Neural progenitor cell (in vitro differentiated cells): ENCODE measurements at places on chromosomes 2 and 18. TPM values are rescaled to one million over a fixed set of nuclear protein-coding genes. Genes with fewer than 3 reads are reported as not detected.

- no peaks in the 10 kb centered on the region for H3K27me3 ChIP-seq
- peaks cover 5% of the 10 kb centered on the region for H3K4me1 ChIP-seq
- no peak for DNase-seq
- H3K4me3 ChIP-seq = no peak overlapping the region
- H3K27ac ChIP-seq = no peak overlapping the region
These were observed 99.3 kb upstream of the SLC38A11 start for GRCh38 chr2:165054652-165055051.

GRCh38 chr18:55907453-55908175 lies 319.6 kb upstream of the TCF4 start:
- H3K27me3 ChIP-seq = no peaks in the 10 kb centered on the region
- DNase-seq = no peak
- H3K4me1 ChIP-seq = peaks cover 29% of the 10 kb centered on the region
- no peaks in the 10 kb centered on the region for H3K36me3 ChIP-seq

DNA sequence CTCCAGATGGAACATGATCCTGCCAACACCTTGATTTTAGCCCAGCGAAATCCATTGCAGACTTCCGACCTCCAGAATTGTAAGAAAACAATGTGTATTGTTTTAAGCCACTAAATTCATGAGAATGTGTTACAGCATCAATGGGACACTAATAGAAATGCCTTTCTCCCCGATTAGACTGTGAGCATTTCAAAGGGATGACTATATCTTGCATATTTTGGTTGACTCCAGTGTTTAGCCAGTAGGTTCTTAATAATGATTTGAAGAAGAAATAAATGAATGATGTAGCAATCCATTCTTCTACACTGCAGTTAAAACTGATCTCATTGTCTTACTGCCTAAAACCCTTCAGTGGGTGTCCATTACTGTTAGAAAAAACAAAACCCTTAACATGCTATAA lies 67.4 kb upstream of the ACVR1C start:
- no peak overlapping the region for H3K27ac ChIP-seq
- no peak overlapping the region for H3K4me3 ChIP-seq
- DNase-seq = no peak
- H3K4me1 ChIP-seq = no peaks in the 10 kb centered on the region

DNA sequence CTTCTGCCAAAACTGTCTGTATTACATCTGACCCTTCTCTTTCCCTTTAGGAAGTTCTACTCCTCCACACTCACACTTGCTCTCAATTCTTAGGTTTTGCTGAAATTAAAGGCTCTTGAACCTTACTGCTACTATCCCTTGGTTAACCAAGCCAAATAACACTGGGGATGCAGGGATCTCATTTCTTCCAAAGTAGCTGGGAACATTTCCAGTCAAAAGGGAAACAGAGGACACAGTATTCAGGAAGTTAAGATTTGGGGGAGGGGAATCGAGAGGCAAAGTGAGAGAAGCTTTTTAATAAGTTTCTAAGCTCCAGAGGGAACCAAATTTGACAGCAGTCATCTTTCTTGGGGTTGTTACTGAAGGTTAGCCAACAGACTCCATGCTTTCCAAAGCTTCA lies 6.2 kb downstream of the SEPTIN2 start:
- no peaks in the 10 kb centered on the region for H3K27me3 ChIP-seq
- peaks cover 19% of the 10 kb centered on the region for H3K36me3 ChIP-seq
- DNase-seq = no peak
- H3K27ac ChIP-seq = no peak overlapping the region
- H3K4me1 ChIP-seq = peaks cover 22% of the 10 kb centered on the region

GRCh38 chr2:57490741-57491140 lies 555.9 kb upstream of the VRK2 start:
- DNase-seq = no peak
- no peak overlapping the region for H3K27ac ChIP-seq
- no peak overlapping the region for H3K4me3 ChIP-seq
- H3K4me1 ChIP-seq = no peaks in the 10 kb centered on the region
- H3K27me3 ChIP-seq = no peaks in the 10 kb centered on the region

DNA sequence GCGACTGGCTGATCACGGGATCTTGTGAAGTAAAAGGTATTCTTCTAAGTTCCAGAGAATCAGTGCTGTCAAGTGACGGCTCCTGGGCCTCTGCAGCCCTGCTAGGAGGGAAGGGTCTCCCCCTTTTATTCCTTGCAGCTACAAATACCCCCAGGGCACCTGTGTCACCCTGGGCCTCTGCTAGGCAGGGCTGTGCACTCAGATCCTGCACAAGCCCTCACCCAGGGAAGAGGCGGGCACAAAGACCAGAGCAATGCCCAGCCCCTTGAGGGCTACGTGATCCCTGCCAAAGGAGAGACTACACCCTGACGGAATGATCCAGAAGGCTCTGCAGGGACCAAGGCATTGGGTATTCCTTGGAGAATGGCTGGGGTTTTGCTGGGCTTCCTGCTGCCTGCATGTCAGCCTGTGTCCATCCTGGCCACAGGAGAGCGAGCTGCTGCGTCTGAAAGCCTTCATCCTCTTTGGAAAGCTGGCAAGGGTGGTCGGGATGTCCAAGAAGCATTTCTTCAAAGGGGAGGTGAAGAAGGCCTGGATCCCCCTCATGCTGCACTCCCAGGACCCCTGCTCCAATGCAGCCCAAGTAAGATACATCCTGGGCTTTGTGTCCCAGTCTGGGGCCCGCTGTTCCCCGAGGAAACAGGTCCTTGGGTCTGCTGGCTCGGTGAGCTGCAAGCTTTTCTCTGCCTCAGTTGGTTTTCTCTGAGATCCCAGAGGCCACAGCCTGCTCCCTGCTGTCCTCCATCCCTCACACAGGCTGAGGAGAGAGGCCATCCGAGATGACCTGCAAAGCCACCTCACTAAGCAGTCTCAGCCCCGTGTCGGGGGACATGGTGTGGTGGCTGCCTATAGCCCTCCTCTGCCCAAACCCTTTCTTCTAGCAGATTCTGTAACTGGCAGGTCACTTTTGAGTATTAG lies 24.9 kb downstream of the HJURP start:
- H3K27ac ChIP-seq = no peak overlapping the region
- no peaks in the 10 kb centered on the region for H3K27me3 ChIP-seq
- no peak for DNase-seq

GRCh38 chr2:170836027-170836426 lies 19.3 kb downstream of the GAD1 start:
- H3K36me3 ChIP-seq = no peaks in the 10 kb centered on the region
- H3K27me3 ChIP-seq = no peaks in the 10 kb centered on the region
- DNase-seq = no peak
- H3K27ac ChIP-seq = no peak overlapping the region
- H3K4me1 ChIP-seq = no peaks in the 10 kb centered on the region
- no peak overlapping the region for H3K4me3 ChIP-seq

The KYNU gene
- total RNA-seq = 0.96 TPM in 1 of 2 replicates, not detected in the other
